ENCODE measurements at places on chromosomes 7 and 10.
A peak's percentile ranks its signal among the peaks of the same experiment; 100 is the strongest.

- DNase-seq = no peak
These were observed 35.5 kb upstream of the WASL start for GRCh38 chr7:123784263-123784662.

- peak; percentile 64 for DNase-seq
These were observed 31.6 kb upstream of the LEP start for GRCh38 chr7:128209229-128210035.

DNA sequence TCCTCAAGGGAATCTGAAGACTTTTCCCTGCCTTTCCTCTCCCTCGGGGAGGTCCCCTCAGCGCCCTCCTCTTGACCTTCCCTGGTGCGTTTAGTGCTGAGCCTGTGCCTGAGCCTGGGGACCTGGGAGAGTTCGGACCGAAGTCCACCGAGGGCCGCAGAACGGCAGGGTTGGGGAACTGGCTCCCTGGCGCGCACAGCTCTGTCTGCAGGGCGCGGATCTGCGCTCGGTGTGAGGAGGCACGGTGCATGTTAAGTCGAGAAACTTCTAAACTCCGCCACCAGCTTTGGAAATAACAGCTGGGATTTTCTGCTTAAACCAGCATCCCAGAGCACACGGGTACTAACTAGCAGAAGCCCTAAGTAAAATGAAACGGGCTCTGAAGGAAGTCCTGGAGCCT is 44.2 kb upstream of the SLC29A4 start:
- DNase-seq = no peak

DNA sequence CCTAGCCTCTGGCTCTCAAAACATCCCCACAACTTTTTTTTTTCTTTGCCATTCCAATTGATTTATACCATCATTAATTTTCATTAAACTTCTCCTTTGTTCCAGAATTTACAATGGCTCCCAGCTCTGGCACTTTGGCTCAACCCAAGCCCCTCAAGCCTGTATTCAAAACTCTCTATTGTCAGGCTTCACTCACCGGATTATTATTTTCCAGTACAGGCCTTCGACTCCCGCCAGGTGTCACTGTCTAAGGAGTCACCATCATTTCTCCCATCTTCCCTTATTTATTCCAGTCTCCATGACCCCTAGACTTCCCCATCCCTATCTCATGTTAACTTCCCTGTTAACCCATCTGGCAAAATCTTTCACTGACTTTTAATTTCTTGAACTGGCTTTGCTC is 67.8 kb downstream of the HIPK2 start:
- no peak for DNase-seq

GRCh38 chr10:71727105-71727737 is 7.6 kb upstream of the C10orf105 start:
- no peak for DNase-seq

DNA sequence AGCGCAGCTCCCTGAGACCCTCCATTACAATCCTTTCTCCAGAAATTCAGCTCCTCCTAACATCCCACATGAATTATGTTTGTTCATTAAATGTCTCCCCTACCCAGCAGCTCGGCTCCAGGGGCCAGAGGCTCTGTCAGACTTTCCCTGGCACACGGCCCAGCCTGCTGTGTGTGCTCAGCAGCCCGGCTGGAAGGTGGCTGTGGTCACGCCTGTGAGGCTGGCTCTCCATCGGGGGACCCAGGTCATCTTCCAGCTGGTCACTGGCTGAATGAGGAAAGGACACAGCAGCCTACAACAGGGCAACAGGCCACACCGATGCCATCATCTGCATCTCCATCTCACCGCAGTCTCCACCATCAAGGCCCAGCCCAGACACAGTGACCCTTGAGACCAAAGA is 219.8 kb downstream of the MAD1L1 start:
- no peak for DNase-seq

- no peak for DNase-seq
These were observed 127.3 kb upstream of the LYZL2 start for GRCh38 chr10:30756896-30757295.

- no peak for DNase-seq
These were observed 49.5 kb upstream of the SAMD8 start for GRCh38 chr10:75061709-75062505.

DNA sequence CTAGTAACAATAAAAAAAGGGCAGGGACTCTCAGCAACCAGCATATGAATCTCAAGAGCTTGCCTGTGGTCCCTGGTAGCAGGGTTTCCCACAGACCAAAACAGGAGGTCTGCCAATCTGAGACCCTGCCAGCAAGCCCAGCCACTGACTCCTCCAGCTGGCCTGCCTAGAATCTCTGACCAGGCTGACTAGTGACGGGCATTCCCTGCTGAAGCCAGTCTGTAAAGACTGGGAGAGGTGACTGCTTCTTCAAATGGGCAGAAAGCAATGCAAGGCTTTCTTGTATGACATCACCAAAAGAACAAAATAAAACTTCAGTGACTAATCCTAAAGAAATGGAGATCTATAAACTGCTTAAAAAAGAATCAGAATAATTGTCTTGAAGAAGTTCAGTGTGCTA is 249.4 kb downstream of the TCF7L2 start:
- DNase-seq = no peak

DNA sequence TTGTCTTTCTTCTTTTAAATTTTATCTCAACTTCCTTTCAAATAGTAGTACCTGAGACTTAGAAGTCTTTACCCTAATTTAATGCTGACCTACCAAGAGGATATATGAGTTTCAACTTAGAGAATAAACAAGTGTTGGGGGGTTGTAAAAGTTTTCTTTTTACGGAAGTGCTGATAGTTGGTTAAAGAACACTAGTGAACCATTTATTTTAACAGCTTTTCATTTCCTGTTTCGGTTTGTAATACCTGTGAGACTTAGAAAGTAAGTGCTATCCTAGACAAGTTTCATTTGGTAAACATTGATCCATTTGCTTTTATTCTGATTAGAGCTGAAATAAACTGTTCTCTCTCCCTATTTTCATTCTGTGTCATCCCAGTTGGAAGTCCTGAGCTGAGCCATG is 683.1 kb upstream of the SORCS1 start:
- no peak for DNase-seq

DNA sequence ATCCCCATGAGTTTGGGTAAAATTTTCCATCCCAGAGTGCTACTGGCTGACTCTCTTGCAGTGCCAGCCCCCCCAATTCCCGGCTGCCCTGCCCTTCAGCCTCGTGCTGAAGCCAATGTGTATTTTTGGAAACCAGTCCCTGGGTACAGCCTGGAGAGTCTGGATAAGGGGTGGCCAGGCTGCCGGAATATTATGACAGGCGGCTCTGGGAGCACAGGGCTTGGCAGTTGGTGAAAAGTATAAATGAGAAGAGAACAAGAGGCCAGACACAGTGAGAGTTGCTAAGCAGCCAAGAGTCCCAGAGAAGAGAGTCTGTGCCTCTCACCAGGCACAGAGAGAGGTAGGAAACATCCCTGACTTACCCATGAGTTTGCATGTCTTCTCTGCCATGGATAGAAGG is 53.6 kb downstream of the TMEM130 start:
- DNase-seq = no peak

DNA sequence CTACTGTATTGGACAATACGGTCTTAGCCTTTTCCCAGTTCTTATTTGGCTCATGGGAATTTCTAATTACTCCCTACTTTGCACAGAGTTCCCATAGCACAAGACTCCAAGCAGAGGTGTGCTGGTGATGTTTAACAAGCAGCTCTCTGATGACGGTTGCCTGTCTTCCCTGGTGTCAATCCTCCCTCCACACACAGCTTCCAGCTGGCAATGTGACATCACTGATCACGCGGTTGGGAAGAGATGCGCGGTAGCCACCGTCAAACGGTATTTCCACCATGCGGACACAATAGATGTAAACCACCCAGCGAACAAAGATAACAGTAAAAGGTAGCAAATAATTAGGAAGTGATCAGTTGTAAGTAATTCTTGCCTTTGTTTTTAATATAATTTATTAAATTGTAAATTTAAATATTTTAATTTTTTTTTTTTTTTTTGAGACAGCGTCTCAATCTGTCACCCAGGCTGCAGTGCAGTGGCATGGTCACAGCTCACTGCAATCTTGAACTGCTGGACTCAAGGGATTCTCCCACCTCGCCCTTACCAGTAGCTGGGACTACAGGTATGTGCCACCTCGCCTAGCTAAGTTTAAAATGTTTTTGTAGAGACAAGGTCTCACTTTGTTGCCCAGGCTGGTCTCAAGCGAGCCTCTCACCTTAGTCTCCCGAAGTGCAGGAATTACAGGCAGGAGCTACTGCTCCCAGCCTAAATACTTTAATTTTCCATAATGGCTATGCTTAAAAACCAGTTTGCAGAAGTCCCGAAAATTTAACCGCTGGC is 36.3 kb upstream of the IL15RA start:
- no peak for DNase-seq

GRCh38 chr10:55500931-55501559 is 700.0 kb upstream of the PCDH15 start:
- DNase-seq = no peak

DNA sequence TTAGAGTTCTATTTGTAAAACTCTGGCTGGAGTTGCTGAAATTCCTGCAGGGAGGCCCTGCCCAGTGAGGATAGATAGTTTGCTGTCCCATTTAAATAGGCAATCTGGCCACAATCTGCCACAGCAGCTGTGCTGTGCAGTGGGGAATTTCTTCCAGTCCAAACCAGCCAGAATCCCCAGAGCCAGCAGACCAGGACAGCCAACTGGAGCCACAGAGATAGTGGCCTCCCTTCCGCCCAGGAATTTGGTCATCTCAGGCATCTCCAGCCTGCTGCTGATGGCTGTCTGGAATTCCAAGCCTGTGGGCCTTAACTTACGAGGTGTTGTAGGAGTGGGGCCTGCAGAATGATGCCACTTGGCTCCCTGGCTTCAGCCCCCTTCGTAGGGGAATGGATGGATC is 643.4 kb downstream of the DNAJB9 start:
- DNase-seq = no peak

Measured in liver (tissue), 10 donors.